Left renal cortex interstitium (tissue), 4 donors: ENCODE measurements at places on chromosomes 1 and 21. TPM values are rescaled to one million over a fixed set of nuclear protein-coding genes. Genes with fewer than 3 reads are reported as not detected.

The LGR6 gene
- 0.98 TPM for polyA plus RNA-seq

DNA sequence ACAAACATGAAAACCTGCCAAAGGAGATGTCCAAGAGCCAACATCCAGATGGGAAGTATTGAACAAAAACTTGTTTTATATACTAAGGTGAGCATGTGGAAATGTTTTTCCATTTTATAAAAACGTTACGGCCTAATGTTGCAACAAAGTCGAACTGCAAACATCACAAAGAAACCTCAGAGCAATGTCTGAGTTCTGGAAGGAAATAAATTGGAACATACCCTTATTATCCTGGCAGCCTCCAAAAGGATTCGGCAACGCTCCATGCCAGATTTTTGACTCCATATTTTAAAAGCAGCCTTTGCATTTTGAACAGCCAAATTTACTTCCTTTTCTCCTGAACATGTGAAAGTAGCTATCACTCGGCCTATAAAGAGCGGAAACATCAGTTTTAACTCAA lies 3.3 kb downstream of the ALDH9A1 start:
- DNase-seq, result no peak

- no peak for DNase-seq
Measured at GRCh38 chr21:26948194-26948593, 18.7 kb downstream of the ADAMTS5 start.

DNA sequence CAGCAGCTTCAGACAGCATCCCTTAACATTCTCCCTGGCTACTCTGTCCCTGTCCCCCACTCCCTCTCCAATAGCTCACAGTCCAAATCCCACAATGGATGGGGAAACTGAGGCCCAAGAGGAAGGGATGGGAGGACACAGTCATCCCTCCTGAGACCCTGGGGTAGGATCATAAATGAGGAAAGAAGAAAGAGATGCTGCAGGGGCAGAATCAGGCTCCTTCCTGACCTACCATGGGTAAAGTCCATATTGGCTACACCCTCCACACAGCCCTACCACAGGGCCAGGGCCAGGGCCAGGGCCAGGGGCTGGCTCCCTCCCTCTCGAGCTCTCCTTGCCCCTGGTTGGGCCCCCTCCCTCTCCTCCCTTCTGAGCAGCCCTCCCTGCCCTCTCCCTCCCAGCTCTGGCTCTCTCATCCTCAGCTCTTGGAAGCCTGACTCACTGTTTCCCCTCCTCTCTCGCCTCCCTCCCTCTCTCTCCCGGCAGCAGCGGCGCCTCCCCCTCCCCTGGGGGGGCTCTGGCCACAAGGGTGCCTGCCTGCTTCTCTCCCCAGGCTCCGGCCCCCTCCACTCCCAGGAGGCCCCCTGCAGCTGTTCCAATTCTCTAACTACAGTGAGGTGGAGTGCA lies 4.9 kb downstream of the AHDC1 start:
- no peak for DNase-seq

- no peak for DNase-seq
Measured at GRCh38 chr1:52602856-52603600, 857 bp downstream of the GPX7 start.

DNA sequence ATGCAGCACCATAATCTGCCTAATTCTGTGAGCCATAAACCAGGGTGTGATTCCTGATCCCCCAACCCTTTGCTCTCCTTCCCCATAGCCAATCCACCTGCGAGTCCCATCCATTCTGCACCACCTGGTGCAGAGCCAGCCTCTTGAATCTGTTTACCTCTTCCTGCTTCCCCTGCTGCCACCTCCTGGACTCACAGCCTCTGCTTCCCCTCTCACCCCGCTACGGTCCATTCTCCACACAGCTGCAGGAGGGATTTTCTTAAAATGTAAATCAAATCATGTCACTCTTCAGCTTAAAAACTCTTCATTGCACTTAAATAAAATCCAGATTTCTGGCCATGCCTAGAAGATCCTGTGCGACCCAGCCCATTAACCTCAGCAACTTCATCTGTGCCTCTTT lies 186.7 kb downstream of the FOXD2 start:
- DNase-seq, result no peak

The DTL gene
- polyA plus RNA-seq, result 19.8 TPM

The TMEM183A gene
- 68.3 TPM for polyA plus RNA-seq

- DNase-seq, result no peak
Measured at GRCh38 chr1:194233069-194233468, 1046.7 kb upstream of the B3GALT2 start.

DNA sequence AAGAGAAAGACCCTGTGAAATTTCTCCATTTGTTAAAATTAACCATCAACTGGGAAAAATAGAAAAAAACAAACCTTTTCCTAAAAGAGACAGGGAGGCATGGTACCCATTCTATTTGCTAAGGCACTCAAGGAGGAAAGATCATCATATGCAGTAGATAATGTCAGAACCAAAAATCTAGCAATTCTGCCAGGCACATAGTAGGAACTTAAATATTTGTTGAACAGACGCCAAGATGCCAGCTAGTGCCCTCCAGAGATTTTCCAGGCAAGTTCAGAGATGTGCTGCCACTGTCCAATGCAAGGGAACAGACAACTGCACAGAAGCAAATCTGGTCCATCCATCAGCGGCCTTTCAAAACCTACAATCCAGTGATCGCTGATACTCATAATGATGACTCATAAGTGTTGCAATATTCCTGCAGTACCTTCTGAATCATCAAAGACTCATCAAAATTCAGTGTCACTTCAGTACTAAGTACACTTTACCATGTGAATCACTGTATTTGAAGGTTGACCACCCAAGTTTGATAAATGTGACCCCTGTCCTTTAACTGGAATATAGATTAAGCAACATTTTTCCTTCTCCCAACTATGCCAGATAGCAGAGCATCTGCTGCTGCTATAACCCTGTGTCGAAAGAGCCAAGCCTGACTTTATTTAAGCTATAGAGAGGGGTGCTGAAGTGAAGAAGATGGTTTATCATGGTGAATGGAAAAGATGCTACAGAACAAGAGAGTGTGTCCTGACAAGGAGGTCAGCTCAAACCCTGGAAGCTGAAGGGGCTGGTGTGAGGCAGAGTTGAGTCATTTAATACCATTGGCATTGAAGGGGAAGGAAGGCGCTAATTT lies 99.1 kb downstream of the MT1HL1 start:
- DNase-seq, result no peak

The OR2M3 gene
- 0.08 TPM for polyA plus RNA-seq

The GBP2 gene
- 3.8 TPM for polyA plus RNA-seq

GRCh38 chr1:55586771-55587170 lies 371.6 kb upstream of the USP24 start:
- DNase-seq, result no peak

DNA sequence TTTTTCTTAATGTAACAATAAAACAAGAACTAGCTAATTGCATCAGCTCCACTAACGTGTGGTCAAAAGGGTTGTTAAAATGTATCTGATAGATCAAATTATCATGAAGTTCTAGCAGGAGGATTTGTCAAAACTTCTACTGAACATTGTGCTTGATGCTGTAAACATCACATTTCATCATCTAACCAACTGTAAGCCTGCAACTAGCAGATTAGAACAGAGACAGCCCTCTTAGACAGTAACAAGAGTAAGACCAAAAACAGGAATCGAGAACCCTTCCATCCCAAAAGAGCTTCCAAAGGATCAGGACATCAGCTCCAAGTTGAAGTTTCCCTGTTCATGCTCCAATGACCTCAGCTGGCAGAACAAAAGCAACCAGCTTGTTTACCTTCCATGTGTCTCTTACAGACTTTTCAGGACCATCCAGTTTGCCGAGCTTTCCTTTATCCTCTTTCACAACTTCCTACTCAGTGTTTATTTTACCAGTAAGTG lies 44.6 kb downstream of the NIBAN1 start:
- DNase-seq, result no peak

GRCh38 chr1:101257500-101258325 lies 20.9 kb downstream of the S1PR1 start:
- DNase-seq, result no peak

DNA sequence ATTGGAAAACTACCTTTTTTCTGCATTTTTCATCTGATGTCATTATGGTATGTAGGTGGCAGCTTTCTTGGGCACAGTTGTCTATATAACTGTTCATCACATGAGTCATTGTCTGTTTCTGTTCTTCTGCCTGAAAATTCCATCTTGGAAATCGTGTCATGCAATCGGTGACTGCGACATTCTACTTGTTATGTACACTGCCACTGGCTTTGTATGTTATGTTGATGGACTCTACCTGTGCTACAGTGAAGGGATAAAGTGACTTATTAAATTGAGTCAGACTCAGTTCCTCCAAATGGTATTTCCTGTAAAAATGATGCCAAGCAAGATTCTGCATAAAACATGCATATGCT lies 8.6 kb downstream of the SMAP2 start:
- DNase-seq, result no peak

- DNase-seq, result no peak
Measured at GRCh38 chr1:228941666-228942065, 206.4 kb downstream of the RHOU start.

The TAF1A gene
- polyA plus RNA-seq, result 16.0 TPM

The TRPM2 gene
- 1.2 TPM for polyA plus RNA-seq

- DNase-seq, result no peak
Measured at GRCh38 chr1:16915627-16915973, 6.1 kb upstream of the CROCC start.

DNA sequence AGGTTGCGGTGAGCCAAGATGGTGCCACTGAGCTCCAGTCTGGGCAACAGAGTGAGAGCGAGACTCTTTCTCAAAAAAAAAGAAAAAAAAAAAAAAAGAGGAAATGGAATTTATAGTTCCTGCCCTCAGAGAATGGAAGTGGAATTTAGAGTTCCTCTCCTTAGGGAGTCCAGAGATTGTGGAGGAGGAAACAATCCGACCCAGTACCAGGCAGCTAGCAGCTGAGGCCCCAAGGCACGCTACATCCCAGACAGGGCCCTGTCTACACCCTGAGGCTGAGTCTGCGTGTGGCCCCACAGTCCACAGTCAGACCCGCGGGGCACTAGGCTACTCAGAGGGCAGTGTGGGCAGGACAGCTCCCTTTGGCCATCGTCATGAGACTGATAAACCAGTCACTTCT lies 1.9 kb upstream of the MFN2 start:
- no peak for DNase-seq

DNA sequence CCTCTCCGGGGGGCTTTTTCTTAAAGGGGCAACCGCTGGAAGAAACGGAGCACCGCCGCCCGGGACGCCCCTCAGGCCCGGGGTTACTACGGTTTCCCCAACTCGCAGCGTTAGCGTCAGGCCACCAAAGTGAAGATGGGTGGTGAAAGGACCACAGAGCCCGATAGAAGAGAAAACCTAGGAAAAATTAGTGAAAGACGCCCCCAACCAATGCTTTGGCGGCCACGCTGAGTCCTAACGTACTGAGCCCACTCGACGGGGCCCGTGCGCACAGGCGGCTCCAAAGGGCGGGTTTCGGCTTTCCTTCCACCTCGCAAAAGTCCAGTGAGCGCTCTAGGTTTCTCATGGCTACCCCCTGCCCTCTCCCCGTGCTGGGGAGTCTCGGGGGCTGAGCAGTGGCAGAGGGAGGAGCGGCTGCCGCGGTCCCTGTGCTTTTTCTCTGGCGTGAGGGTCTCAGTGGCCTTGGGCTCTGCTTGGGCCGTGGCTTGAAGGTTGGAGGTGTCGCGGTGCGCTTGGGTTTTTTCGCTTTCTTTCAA lies 12.2 kb upstream of the SPEN start:
- no peak for DNase-seq

DNA sequence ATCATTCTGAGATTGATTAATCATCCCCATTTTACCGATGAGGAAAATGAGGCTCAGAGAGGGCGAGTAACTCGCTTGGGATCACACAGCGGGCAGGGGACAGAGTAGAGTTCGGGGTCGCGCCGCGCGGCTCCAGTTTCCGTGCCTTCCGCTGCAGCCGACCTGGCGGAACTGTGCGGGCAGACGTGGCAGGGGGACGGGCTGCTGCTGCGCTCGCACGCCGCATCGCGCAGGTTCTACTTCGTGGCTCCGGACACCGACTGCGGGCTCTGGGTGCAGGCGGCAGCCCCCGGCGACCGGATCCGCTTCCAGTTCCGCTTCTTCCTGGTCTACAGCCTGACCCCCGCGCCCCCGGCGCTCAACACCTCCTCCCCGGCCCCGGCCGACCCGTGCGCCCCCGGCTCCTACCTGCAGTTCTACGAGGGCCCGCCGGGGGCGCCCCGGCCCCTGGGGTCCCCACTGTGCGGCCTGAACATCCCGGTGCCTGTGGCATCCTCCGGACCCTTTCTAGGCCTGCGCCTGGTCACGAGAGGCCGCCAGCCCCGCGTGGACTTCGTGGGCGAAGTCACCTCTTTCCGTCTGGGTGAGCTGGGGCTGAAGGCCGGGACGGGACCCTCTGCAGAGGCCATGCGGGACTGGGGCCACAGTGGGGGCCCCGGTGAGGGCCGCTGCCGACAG lies 2.3 kb downstream of the LDLRAD2 start:
- DNase-seq, result peak; percentile 12

DNA sequence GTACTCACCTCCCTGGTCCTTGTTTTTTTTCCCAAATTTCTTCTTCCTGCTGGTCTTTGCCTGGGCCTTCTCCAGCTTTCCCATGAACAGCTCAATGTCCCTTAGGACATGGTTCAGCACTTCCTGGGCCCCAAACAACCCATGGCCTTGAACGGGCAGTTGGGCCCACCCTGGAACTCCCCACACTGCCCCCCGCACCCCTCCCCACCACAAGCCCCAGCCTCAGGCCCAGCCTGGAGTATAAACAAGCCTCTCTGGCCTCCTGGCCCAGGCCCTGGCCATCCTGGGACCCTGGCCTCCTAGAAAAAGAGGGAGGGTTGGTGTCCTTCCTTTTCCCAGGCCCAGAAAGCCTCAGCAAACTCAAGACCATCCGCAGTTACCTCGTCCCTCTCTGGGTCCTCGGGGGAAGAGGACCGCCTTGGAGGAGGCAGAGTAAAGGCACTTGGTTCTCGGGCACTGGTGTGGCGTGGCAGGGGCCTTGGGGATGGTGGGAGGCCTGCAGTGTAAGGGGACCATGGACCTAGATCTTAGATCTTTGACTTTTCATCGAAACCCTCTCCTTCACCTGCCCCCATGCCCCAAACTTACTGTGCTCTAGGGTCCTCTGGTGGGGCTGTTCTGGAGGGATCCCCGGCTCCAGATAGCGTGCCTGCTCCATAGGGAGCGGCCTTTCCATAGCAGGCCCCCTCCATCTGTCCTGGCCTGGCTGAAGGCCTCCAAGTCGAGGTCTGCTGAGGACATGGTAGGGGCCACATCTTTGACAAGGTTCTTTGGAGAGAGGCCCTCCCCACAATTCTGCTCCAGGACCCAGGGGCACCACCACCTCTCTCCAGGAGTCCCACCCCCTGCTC lies 5.6 kb downstream of the EPS8L3 start:
- no peak for DNase-seq

The CGN gene
- 28.3 TPM for polyA plus RNA-seq
